H7 (cell line): ENCODE measurements at places on chromosomes 3 and 15. TPM values are rescaled to one million over a fixed set of nuclear protein-coding genes. Genes with fewer than 3 reads are reported as not detected.
A peak's percentile ranks its signal among the peaks of the same experiment; 100 is the strongest.

The MUSTN1 gene
- 0.63 and 0.97 TPM in 2 replicates for total RNA-seq

DNA sequence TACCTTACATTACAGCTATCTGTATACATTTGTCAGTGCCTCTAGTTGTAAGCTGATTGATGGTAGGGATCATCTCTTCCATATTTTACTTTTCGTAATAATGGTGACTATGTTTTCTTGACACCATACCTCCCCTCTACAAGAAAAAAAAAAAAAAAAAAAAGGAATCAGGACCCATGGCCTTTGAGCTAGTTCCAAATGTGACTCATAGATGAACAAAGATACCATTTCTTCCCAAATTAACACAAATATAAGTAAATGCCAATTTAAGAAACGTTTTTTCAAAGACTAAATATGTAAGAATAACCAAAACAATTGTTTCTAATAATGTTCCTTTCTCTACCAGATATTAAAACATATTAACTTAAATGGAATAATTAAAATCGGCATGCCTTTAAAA lies 23.1 kb downstream of the UBE3A start:
- no peak for DNase-seq

The DCP1A gene
- total RNA-seq = 12.9 and 15.9 TPM in 2 replicates

The IL17RE gene
- 1.5 and 1.9 TPM in 2 replicates for total RNA-seq

- no peak for DNase-seq
Observed at GRCh38 chr3:121477589-121477988, 68.2 kb downstream of the POLQ start.

The POPDC2 gene
- 0.59 TPM in 1 of 2 replicates, not detected in the other for total RNA-seq

- no peak for DNase-seq
Observed at GRCh38 chr3:64300790-64301423, 75.6 kb upstream of the PRICKLE2 start.

GRCh38 chr3:50567386-50568167 lies at the start of gene C3orf18:
TSS of gene C3orf18 (minus strand) at chr3:50567747. CDS start at chr3:50565699, 2,048 bp downstream.
- peak; percentile 100 for DNase-seq

DNA sequence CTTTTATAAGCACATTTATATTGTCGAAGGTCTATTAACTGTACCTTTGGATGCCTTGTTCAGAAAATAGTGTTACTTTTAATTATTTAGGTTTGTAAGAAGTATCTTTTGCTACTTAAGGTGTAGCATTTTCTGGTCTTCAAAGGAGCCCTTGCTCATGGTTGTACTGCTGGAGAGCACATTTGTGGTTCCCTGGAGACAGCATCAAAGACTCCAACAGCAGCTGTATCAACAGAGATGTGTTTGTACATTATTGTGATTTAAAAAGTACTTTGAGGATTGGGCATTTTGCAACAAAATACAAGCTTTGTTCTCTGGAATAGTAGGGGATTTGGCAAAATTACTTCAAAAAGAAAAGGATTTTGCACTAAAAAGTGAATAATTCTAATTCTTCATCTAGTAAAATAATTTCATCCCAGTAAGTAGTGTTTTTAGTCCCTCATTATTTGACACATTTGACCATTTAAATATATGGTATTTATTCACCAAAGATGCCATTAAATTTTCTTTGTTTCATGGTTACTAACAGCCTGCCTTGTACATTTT lies 16.5 kb downstream of the TBC1D23 start:
- no peak for DNase-seq

DNA sequence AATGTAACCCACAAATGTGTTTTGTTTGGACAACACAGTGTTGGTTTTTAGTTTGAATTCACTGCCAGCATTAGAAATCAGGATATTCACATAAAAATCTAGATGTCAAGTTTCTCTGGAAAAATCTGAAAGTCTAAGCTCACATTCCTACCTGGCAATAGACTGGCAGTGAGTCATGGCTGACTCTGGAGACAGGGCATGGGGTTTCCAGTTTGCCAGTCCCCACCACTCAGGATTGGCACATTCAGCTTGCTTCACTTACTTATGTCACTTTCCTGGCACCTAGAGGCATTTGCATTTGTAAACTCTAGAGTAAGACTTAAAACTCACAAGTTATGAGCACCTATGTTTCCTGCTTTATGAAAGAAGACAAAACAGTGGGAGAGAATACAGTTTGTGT lies 19.1 kb upstream of the SEC61A1 start:
- no peak for DNase-seq

DNA sequence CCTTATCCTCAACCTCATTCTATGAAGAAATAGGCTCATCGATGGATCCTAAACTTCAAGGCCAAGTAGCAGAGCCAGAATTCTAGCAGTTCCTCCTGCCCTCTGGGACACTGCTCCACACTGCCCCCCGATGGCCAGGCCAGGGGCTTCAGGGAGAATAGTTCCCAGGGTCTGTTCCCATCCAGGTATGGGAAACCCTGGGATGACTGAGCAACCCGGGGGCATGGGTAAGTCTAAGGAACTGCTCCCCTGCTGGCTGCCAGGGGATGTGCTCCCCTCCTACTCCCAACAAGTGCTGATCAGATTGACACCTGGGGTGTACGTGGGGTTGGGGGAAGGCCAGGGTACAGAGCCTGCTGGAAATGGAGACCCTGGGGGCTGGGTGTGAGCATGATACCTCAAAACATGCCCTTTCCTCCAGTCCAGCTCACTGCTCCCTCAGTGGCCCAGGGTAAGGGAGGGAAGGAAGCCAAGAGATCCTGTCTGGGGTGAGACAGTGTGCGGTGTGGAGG lies 7.6 kb downstream of the ULK3 start:
- peak; percentile 98 for DNase-seq

- DNase-seq = no peak
Observed at GRCh38 chr15:48924528-48925393, 39.0 kb downstream of the SHC4 start.

The FMN1 gene
- total RNA-seq = 1.7 and 5.2 TPM in 2 replicates

The TUSC7 gene
- not detected in 2 replicates for total RNA-seq

The ANKRD28 gene
- 28.5 and 38.9 TPM in 2 replicates for total RNA-seq

- no peak for DNase-seq
Observed at GRCh38 chr15:25022233-25022632, 67.4 kb downstream of the SNRPN start.

GRCh38 chr15:88661761-88662556 lies 23.1 kb downstream of the ISG20 start:
- no peak for DNase-seq

GRCh38 chr3:41234823-41235721 lies 35.8 kb downstream of the CTNNB1 start:
- DNase-seq = no peak

DNA sequence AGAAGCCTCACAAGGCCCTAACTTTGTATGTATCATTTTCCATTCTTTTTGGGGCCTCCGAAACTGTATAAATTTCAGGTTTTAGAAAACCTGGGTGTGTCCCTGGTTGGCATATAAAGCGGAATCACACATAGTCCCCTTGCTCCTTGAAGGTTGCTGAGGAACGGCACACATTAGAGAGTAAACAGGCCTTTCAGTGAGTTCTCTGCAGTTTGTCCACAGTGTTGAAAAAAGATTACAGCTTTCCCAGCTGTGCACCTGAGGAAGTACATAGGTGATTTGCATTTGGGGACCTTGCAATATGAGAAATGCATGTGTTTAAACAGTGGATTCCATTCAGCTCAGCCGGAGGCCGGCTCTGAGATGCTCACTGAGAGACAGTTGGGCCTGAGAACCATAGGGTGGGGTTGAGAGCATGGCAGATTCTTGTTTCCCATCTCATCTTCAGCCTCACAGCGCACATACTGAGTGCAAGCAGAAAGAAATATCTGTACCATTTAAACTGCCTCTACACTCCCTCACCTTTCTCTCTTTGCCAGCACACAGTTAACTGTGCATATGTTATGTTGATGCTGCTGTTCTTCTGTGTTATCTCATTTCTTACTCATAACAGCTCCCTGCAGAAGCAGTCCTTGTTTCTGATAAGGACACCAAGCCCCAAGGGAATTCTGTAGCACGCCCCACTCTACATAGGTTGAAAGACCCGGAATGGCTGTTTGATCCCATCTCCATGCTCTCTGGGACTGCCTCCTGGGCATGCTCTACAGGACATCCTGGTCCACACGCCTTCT lies 60.4 kb downstream of the BOC start:
- no peak for DNase-seq

The CD200 gene
- 40.9 and 49.4 TPM in 2 replicates for total RNA-seq

The ACTC1 gene
- 1.6 and 2.0 TPM in 2 replicates for total RNA-seq

The TRPM1 gene
- total RNA-seq = 0.48 and 0.89 TPM in 2 replicates
